Activated CD8-positive, alpha-beta T cell treated with anti-CD3 and anti-CD28 coated beads, Interleukin-2, amount 10 ng/mL, durations not matched to agents 7 days and 5 days (primary cell): ENCODE measurements at places on chromosomes 13 and 19.
A peak's percentile ranks its signal among the peaks of the same experiment; 100 is the strongest.

DNA sequence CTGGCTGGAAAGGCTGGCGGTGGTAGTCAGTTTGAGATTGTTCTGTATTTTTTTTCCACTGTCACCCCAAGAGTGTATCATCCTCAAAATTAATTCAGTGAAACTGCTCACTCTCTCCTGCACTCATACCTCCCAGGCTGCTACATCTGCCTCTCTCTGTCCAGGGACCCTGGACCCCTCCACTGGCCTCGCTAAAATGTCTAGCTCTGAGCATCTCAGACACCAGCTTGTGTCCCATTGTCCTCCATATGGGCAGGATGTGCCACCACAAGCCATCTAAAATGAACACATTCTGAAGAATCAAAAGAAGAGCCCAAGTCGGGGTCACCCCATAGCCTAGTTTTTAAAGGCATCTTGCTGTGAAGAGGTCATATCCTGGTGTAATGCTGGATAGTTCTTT is 345.5 kb upstream of the TSHZ3 start:
- DNase-seq, result no peak

DNA sequence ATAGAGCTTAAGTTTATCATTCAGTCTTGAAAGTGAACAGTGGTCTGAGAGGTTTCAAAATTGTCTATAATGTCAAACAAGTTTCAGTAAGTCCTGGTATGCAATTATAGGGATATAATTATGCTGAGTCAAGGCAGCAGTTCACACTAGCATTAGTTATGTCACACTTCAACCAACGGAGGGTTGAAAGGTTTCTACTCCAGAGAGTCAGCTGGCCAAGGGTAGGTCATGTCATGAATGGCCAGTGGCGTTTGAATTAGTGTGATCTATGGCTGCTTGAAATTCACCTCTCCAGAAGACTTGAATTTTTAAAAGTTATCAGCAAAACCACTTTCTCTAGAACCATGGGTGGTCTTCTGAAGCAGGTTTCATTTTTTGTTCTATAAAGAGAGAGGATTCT is 108.6 kb downstream of the TNFRSF19 start:
- no peak for DNase-seq

GRCh38 chr19:16377521-16377920 is 52.9 kb downstream of the KLF2 start:
- no peak for DNase-seq

DNA sequence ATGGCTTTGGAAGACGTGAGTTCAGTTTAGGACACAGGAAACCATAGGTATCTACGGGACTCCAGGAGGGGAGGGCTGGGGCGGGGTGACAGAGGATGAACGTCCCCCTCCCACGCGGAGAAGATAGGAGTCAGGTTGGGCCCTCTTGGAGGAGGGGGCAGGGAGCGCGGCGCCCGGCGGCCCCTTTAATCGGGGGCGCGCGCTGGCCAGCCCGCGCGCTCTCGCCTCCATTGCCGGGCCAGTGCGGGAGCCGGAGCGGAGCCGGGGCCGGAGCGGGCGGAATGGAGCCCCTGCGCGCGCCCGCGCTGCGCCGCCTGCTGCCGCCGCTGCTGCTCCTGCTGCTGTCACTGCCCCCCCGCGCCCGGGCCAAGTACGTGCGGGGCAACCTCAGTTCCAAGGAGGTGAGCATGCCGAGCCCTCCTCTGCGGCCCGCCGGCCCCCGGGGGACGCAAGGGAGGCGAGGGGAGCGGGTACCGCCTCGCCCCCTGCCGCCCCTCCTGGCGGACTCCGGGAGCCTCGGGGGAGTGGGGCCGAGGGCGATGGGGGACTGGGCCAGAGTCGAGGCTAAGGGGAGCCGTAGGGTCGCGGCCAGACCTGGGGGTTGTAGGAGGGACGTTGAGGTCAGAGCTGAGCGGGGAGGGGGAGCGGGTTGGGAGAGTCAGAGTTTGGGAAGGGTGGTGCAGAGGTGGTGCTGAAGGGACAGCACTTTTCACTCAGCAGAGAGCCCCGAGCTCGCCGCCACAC is at the start of gene TMEM145:
Gene TMEM145 (plus strand): TSS at position 214 of the 744 bp plus-strand sequence. CDS start 68 bp downstream, at position 282.
- DNase-seq, result peak; percentile 55

- no peak for DNase-seq
These were observed 93.8 kb upstream of the RAP2A start for GRCh38 chr13:97339988-97340749.

GRCh38 chr19:3801412-3802096 is 15.4 kb upstream of the MATK start:
- peak; percentile 85 for DNase-seq

- DNase-seq, result no peak
These were observed 7.2 kb upstream of the TUBB4A start for GRCh38 chr19:6509118-6509971.

- DNase-seq, result no peak
These were observed 76.7 kb downstream of the CACNA1A start for GRCh38 chr19:13429563-13429962.

GRCh38 chr19:1905863-1906375 is 720 bp downstream of the ADAT3 start:
- DNase-seq, result no peak

DNA sequence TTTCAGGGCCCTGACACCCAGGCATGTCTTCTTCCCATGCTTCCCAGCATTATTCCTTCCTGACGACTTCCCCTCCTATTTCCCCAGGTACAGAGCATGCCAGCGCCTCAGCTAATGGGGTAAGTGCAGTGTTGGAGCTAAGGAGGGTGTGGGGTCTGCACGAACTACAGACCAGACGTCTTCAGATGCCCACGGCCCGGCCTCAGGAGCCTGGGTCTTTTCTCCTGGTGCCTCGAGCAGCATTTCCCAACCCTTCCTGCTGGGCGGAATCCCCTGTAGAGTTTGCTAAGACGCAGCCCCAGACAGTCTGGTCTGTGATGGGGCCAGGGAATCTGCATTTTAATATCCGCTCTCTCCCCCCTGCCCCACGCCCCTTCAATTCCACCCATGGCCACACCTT is 10.1 kb upstream of the CEACAM19 start:
- no peak for DNase-seq

GRCh38 chr13:96525715-96526114 is 435.8 kb downstream of the HS6ST3 start:
- no peak for DNase-seq

GRCh38 chr19:1467490-1468273 is 11.3 kb downstream of the C19orf25 start:
- DNase-seq, result no peak
